ENCODE measurements at places on chromosomes 13 and 19.

GRCh38 chr13:112742583-112742982 lies 52.7 kb downstream of the ATP11A start:
- no peak for DNase-seq

GRCh38 chr13:100399455-100399854 lies 189.1 kb downstream of the GGACT start:
- no peak for DNase-seq

DNA sequence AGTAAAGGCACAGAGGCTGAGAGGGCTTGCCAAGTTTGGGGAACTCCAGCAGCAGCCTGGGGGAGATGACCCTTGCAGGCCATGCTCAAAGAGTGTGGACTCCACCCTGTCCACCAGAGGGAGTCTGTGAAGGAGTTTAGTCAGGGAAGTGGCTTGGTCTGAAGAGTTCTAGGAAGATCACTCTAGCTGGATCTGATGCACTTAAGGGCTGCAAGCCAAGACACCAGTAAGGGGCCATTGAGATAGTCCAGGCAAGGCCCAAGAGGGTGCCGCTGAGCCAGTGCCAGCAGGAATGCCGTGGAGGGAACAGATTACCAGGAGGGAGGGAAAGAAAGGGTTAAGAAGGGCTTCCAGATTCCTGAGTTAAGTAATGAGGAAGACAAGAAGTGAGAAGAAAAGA lies 68.7 kb downstream of the ZAR1L start:
- peak; percentile 86 for DNase-seq

- no peak for DNase-seq
Observed at GRCh38 chr19:58304748-58305064, 471 bp upstream of the ERVK3-1 start.

All from cardiac fibroblast (primary cell).